ENCODE measurements at places on chromosomes 7 and 10. TPM values are rescaled to one million over a fixed set of nuclear protein-coding genes. Genes with fewer than 3 reads are reported as not detected.

DNA sequence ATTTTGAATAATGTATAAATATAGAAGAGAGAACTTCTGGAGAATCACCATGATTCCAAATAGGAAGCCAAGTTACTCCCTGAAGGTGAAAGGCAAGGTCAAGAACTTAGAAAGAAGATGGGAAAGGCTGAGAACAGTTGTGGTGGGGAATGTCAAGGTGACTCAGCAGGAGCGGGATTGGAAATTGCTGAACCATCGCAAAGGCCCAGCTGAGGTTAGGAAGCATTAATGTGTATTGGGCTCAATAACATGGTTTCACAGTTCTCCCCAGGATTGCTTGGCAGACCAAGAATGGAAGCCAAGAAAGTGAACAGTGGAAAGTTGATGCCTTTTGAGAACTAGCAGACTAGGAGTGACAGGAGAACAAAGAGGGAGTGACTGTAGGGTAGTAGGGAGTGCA is 133.3 kb downstream of the VTI1A start:
- DNase-seq = no peak

- no peak for DNase-seq
These were observed 117.8 kb downstream of the COL28A1 start for GRCh38 chr7:7417851-7418250.

DNA sequence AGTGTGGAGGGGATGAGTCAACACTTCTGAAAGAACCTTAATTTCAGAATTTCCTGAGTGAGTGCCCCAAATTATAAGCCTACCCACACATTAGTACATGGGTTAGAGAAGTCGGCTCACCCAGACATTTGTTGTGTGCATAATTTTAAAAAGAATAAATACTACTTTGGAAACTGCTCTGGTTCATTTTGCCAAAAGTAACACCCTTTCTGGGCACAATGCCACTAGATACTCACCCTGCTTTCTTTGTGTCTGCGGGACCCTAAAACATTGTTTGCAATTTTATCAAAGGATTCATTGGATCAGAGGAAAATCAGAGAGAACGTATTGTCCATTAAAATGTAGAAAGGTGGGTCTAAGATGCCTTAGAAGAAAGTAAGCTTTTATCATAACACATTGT is 245.5 kb upstream of the NRP1 start:
- DNase-seq = no peak

GRCh38 chr10:22629852-22630233 is 84.5 kb downstream of the PIP4K2A start:
- no peak for DNase-seq

GRCh38 chr7:85750454-85750949 is 563.6 kb upstream of the SEMA3D start:
- DNase-seq = peak; percentile 23

DNA sequence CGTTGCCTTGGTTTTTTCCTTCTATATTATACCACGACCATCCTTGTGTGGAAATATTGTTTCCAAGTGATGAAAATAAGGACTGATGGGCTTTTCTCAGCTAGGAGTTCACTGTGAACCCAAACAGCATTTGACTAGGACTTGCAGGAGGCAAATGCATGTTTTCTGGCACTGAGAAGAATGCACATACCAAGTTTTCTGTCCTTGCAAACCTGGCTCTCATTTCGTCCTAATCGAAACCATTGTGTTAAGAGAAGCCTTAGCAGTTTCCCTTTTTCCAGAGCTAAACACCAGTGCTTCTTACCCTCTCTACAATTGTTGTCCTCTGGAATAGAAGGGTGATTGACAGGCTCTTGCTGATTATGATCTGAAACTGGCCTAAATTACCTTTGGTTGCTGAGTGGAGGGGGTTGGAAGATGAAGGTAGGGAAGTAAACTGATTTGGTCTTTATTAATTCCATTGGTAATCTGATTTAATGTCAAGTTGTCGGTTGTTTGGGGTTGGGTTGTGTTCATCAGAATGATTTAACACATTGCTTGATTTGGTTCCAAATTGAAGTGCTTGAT is 33.1 kb upstream of the ELMO1 start:
- DNase-seq = no peak

DNA sequence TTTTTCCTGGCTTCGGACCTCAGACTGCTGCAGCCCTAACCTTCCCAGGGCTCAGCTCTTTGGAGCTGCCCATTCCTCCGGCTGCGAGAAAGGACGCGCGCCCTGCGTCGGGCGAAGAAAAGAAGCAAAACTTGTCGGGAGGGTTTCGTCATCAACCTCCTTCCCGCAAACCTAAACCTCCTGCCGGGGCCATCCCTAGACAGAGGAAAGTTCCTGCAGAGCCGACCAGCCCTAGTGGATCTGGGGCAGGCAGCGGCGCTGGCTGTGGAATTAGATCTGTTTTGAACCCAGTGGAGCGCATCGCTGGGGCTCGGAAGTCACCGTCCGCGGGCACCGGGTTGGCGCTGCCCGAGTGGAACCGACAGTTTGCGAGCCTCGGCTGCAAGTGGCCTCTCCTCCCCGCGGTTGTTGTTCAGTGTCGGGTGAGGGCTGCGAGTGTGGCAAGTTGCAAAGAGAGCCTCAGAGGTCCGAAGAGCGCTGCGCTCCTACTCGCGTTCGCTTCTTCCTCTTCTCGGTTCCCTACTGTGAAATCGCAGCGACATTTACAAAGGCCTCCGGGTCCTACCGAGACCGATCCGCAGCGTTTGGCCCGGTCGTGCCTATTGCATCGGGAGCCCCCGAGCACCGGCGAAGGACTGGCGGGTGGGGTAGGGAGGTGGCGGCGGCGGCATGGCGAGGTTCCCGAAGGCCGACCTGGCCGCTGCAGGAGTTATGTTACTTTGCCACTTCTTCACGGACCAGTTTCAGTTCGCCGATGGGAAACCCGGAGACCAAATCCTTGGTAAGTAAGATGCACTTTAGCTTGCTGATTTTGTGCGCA is at the start of gene PLXDC2:
PLXDC2 (plus strand) TSS at position 22 of the 820 bp plus-strand sequence.
- DNase-seq = peak; percentile 46

The NMT2 gene
- total RNA-seq = 23.3 TPM

The MICALL2 gene
- total RNA-seq = 166 TPM

The MUC12 gene
- 0.72 TPM for total RNA-seq

The HOXA3 gene
- 1.8 TPM for total RNA-seq

The GTPBP4 gene
- 23.7 TPM for total RNA-seq

The EEF1AKMT2 gene
- 12.2 TPM for total RNA-seq
